D721Med (cell line): ENCODE measurements at places on chromosomes 3 and 15.

GRCh38 chr15:97386940-97387339 lies 573.6 kb upstream of the ARRDC4 start:
- DNase-seq = no peak

DNA sequence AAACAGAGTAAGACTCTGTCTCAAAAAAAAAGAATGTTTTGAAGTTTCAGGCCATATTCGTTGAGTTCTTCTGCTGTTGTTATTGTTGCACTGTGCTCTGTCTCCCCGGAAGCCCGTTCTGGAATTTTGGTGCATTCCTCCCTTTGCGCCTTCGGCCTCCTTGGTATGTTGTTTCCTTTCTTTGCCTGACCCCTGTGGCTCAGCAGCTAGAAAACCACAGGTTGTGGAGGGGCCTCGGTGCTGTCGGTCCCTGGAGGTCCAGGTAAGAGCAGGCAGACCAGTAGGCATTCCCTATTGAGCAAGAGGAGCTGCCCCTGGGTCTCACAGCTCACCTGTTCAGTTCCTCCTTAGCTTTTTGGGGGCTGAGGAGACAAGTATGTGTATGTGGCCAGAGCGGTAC lies 51.0 kb upstream of the DLG1 start:
- no peak for DNase-seq

DNA sequence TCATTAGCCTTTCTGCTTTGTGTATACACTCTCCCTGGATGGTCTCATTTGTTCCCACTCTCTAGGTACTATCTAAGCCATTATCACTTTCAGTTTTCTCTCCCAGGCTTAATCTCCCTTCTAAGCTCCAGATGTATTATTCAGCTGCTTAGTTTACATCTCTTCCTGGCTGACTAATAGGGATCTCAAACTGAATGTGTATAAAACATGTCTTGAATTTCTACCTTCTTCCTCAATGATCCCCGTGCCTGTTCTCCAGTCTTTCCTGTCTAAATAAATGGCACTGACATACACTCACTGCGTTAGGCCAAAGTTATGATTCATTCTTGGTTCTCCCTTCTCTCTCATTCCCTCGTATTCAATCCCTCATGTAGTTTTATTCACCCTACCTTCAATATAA lies 127.3 kb downstream of the NR2F2 start:
- no peak for DNase-seq

DNA sequence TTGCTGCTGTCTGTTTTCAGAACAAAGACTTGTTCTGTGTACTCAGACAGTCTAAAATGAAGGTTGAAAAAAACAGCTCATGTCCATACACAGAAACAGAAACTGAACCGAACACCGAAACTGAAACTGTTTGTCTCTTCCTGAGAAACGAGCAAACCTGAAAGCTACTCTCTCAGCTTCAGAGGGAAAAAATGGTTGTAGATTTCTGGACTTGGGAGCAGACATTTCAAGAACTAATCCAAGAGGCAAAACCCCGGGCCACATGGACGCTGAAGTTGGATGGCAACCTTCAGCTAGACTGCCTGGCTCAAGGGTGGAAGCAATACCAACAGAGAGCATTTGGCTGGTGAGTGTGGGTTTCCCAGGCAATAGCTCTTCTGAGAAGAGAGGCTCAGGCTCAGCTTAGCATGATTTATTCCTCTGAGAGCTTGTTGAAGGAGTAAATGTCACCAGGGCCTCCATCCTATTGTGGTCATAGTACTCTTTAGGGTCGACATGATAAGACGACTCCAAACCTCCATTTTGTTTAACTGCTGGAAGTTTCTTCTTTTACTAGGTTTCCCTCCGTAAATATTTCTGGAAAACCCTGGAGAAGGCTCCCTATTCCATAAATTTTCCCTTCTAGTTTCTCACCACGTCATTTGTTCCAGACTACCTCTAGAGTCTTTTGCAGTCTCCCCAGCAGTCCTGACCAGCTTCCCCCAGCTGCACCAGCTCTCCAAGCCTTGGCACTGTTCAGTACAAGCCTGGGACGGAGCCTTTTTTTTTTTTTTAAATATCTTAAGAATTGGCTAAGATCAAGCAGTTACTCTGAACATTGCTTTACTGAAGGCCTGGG lies at the start of gene RTP4:
RTP4 (plus strand) TSS at position 135 of the 838 bp plus-strand sequence; CDS start at position 192, 57 bp downstream.
- DNase-seq = no peak

DNA sequence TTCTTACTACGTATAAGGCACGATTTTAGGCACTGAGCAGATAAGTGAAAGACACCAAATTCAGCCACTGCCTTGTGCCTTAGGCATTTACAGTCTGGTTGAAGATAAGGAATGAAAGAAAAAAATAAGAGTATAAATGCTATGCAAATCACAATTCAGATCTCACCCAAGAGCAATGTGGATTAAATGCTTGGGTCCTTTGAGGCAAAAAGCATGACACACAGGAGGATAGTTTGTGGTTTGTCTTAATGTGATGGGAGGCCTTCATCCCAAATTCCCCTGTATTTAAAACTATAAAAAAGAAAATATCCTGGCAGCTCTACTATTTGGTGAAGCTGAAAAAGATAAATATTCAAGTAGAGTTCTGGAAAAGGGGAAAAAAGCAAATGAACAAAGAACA lies 79.8 kb downstream of the TGFBR2 start:
- no peak for DNase-seq

DNA sequence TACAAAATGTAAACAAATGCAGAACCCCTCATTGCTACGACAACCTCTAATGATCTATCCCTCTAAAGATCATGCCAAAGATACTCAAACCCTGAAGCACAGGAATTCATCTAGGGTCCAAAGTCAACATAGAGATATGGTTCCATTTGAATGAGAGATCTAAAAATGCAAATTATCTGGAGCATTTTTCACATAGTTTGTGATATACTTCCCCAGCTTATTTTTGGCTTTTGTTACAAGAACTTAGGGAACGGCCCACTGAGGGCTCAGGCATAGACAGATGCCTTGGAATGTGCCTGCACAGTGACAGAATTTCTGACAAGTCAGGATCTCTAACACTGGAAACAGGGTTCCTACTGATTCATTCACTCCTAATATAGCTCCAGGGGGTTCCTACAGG lies 258.9 kb upstream of the THBS1 start:
- DNase-seq = no peak

GRCh38 chr3:16319307-16319706 lies 54.3 kb downstream of the OXNAD1 start:
- DNase-seq = no peak
